ENCODE measurements at places on chromosomes 7 and 10.

GRCh38 chr7:78398576-78398975 lies 600.0 kb downstream of the PHTF2 start:
- DNase-seq = no peak

- no peak for DNase-seq
Measured at GRCh38 chr10:100341953-100342626, 4.9 kb upstream of the SCD start.

- DNase-seq = no peak
Measured at GRCh38 chr10:72292223-72292691, 18.5 kb downstream of the DDIT4 start.

DNA sequence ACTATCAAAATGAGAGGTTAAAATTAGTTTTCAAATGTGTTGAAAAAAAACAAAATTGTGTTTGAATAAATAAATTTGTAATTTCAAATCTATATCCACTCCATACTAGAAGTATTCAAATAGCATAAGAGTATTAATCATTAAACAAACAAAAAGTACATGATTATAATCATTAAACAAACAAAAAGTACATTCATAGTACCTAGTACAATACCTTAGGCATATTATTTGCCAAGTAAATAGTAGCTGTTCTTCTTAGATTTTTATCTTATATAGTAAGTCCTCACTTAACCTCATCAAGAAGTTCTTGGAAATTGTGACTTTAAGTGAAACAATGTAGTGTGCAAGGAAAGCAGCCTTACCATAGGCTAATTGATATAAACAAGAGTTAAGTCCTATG lies 349.3 kb upstream of the VWC2 start:
- no peak for DNase-seq

- no peak for DNase-seq
Measured at GRCh38 chr7:101128040-101128834, 1.3 kb downstream of the SERPINE1 start.

GRCh38 chr10:54653518-54653917 lies 147.5 kb downstream of the PCDH15 start:
- DNase-seq = no peak

DNA sequence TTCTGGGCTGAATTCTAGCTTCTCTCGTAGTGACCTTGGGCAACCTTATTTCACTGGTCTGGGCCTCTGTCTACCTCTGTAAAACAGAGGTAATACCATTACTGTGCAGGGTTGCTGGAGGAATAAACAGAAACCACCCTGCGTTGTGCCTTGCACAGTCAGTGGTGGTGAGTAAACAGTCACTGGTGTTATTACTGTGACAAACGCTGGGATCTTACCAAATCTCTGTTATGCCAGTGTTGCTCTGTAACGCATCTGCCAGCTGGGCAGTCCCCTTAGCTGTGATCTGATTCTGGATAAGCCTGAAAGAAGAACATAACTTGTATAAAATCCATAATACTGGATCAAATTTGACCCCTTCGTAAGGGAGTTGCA lies 49.4 kb downstream of the NOD1 start:
- no peak for DNase-seq

- DNase-seq = no peak
Measured at GRCh38 chr10:121599947-121600346, 1.7 kb upstream of the FGFR2 start.

GRCh38 chr10:78616125-78616695 lies 452.6 kb upstream of the ZMIZ1 start:
- no peak for DNase-seq

DNA sequence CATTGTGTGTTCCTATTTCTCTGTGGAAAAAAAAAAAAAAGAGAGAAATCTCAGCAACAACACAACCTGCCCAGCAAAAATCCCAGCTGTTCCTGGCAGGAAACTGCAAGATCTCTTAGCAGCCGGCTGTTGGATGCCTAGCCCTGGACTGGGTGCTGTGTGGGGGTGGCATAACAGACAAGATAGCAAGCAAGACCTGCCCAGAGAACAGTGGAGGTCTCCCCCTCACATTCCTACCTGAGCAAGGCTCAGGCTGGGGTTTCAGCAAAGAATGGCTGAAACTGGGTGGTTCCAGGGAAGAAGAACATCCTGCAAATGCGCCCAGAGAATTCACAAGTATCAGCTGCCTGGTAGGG lies 248.8 kb upstream of the ZMIZ1 start:
- DNase-seq = no peak

- no peak for DNase-seq
Measured at GRCh38 chr10:80718024-80718423, 180.3 kb downstream of the SH2D4B start.

DNA sequence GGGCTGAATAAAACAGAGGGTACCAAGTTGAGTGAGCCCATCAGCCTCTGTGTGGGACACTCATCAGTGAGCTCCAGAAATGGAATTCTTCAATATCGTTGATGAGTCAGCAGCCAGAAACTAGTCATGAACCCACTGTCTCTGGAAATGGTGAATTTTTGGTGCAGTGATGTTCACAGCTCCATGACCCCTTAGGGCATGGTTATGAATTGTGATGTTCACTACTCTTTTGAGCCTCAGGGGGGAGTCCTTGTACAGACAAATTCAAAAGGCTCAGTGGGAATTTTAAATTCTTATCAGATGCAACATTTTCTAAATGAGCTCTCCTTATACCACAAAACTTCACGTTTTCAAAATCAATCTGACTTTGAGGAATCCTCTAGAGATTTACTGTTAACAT lies 335.7 kb downstream of the PHTF2 start:
- DNase-seq = peak; percentile 14

- DNase-seq = no peak
Measured at GRCh38 chr7:118259115-118259514, 34.6 kb downstream of the ANKRD7 start.

DNA sequence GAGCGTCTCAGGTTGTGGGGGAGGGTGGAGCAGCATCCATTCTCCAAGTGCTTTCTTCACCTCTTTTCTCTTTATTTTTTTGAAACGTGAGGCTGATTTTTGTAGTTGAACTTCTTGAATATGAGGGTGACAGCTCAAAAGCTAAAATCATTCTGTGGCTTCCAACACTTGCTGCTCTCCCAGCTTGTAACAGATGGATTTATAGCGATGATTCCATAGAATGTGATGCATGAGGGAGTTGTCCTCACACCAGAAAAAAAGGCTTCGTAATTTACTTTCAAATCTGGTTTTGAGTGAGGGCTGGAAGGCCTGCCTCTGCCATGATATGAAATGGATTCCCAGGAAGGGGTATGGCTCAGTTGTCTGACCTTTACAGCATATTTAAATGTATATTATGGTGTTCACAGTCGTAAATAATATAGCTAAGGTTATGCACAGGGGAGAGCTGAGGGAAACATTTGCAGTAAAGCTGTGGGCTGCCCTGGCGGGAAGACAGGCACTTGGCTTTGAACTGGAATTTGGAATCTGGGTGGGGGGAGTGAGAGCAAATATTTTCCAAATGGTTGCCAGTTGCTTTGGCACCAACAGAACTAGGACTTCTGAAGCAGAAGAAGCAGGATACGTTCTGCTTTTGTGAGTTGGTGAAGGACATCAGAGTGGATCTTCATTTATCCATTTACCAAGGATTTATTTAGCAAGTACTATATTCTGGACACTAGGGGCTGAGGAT lies 166.7 kb downstream of the SORCS3 start:
- no peak for DNase-seq

- peak; percentile 53 for DNase-seq
Measured at GRCh38 chr7:55546814-55547213, 25.5 kb downstream of the VOPP1 start.

GRCh38 chr10:97914171-97914836 lies 64.7 kb downstream of the GOLGA7B start:
- DNase-seq = no peak

DNA sequence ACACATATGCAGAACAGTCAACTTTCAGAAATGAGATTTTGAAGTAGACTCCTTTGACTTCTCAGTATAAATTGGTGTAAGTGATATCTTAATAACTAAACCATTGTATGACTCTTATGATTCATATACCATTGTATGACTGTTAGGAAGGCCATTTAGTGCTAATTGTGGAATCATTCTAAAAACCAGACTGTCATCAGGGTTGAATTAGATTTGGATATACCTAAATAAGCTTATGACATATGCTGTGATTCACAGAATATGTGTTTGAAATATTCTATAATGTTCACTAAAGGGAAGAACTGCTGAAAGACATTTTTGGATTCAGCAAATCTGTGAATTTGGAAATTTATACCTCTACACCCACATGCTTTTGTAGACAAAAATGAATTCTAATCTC lies 438.1 kb downstream of the MDFIC start:
- no peak for DNase-seq

GRCh38 chr10:6847561-6847960 lies 267.5 kb upstream of the PRKCQ start:
- DNase-seq = no peak

DNA sequence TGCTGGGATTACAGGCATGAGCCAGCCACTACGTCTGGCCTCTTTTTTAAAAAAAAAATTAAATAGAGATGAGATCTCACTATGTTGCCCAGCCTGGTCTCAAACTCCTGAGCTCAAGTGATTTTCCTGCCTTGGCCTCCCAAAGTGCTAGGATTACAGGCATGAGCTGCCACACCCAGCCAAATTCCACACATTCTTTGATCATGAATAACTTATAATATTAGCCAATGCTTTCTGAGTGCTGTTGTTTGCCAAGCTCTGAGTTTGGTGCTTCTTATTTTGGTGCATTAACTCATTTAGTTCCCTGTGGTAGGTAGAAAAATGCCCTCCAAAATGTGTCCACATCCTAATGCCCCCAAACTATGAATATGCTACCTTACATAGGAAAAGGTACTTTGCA lies 47.2 kb upstream of the MKI67 start:
- DNase-seq = no peak

- DNase-seq = no peak
Measured at GRCh38 chr10:61655335-61655851, 7.3 kb upstream of the CABCOCO1 start.

GRCh38 chr10:128751284-128751683 lies 625.1 kb upstream of the MKI67 start:
- DNase-seq = no peak

- DNase-seq = peak; percentile 22
Measured at GRCh38 chr10:100346351-100346764, 675 bp upstream of the SCD start.

- DNase-seq = no peak
Measured at GRCh38 chr7:154994996-154995395, 7.9 kb downstream of the PAXIP1 start.

- no peak for DNase-seq
Measured at GRCh38 chr10:99571816-99572215, 39.1 kb downstream of the NKX2-3 start.

GRCh38 chr10:86262688-86263181 lies 103.9 kb downstream of the GRID1 start:
- no peak for DNase-seq

- DNase-seq = no peak
Measured at GRCh38 chr10:35336084-35336831, at the start of gene CCNY. TSS of gene CCNY (plus strand) at chr10:35336509. CDS start at chr10:35337054, 545 bp downstream.

GRCh38 chr7:134599371-134599770 lies 47.3 kb upstream of the BPGM start:
- DNase-seq = peak; percentile 44

- DNase-seq = no peak
Measured at GRCh38 chr10:32687546-32687945, 241.6 kb downstream of the CCDC7 start.

DNA sequence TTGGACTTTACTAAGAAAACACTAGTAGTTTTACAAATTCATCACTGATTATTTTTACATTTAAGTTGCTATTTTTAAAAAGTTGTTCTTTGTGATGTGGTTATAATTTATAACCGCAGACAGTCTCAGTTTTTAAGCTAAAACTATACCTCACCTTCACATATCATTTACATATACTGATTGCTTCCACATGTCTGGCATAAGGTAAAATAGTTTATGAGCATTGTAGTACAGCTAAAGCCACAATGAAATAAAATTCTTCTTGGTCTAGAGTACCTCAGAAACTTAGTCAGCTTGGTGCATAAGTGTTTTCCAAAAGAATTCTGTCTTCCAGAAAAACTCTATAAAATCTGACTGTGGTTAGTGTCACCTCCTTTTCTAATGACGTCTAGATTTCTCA lies 13.0 kb downstream of the SEMA3A start:
- DNase-seq = no peak

GRCh38 chr7:139714163-139714901 lies 63.5 kb downstream of the HIPK2 start:
- DNase-seq = no peak

DNA sequence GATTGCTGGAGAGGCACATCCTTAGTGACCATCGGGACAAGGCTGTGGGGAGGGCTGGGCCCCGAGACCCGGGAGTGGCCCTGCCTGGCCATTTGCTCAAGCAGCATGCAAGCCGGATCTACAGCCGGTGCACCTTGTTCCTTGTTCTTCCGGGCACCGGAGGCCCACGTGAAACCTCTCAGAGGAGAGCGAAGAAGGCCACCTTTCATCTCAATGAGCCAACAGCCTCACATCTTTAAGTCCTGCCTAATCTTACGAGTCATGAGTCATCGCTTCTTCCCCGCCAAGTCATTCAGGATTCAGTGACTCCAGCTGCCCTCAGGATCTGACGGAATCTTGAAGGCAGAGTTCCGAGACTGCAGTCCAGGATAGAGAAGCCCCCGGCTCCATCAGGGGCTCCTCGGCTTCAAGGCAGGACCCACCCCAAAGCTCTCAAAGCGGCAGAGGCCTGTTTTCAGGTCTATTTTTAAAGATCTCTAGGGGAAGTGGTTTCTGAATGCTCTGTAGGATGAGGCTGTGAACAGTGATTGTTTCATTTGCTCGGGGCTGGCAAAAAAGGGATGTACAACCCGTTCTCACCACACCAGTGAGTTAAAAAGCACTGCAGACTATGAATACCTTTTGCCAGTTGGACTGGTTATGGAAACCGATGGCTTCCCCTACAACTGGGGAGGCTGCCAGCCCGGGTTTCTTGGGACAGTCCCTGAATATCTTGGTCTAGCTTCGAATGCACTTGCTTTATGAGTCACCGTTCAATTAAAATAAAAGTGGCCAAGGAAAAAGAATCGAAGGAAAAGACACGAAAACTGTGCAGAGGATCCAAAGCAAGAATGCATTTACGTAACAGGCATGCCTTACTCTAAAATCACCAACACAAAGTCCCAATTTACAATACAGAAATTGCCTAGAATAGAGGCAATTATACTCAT lies 57.2 kb upstream of the ECHDC3 start:
- DNase-seq = no peak

- no peak for DNase-seq
Measured at GRCh38 chr7:116231949-116232348, 21.6 kb downstream of the TES start.

DNA sequence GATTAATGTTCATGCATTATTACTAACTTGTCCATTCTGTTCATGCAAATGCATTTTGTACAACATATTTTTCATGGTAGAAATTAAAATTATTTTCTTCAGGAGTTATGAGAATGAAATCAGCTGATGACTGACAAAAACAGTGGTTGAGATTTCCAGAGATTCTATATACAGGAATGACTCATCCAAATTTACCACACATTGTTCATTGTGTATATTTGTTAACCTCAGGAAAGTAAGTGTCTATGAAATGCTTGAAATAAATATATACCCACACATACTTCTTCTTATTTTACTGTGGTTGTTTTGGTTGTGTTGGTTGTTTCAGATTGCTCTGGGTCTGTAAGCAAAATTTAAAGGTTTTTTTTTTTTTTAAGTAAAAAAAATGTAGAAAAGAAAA lies 108.1 kb upstream of the SP8 start:
- no peak for DNase-seq
